ENCODE measurements at places on chromosomes 4 and X.

DNA sequence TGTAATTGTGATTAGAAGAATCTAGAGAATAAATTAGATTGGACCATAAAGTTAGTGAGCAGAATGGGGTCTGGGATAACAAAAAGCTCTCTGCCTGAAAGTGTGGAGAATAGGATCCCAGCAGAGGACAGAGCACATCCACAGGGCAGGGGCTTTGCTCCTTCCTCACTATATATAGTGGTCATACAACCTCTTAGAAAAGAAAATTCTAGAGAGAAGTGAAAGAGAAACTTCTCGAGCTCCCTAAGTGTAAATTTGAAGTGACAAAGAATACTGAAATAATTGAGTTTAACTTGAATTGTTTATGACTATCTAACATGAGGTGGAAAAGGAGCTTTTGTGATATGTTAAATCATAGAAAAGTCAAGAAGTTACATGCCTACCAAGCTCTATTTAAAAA is 14.9 kb downstream of the ADAM29 start:
- no peak for DNase-seq

DNA sequence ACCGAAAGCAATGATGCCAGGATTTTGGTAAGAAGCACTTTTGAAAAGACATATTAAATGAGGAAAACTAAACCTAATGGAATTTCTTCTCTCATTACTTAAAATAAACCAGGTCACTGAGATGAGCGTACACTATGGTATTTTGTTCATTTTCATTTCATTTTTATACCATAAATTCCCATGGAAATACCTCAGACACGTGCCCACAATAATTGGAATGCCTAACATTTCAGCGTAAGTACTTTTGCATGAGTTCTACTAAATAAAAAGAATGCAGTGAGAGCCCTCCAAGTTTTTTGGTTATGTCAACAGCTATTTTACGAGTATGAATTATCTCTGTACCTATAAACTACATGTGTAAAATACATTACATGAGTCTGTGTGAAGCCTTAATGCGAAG is 3.2 kb downstream of the CAMK2D start:
- DNase-seq = no peak

DNA sequence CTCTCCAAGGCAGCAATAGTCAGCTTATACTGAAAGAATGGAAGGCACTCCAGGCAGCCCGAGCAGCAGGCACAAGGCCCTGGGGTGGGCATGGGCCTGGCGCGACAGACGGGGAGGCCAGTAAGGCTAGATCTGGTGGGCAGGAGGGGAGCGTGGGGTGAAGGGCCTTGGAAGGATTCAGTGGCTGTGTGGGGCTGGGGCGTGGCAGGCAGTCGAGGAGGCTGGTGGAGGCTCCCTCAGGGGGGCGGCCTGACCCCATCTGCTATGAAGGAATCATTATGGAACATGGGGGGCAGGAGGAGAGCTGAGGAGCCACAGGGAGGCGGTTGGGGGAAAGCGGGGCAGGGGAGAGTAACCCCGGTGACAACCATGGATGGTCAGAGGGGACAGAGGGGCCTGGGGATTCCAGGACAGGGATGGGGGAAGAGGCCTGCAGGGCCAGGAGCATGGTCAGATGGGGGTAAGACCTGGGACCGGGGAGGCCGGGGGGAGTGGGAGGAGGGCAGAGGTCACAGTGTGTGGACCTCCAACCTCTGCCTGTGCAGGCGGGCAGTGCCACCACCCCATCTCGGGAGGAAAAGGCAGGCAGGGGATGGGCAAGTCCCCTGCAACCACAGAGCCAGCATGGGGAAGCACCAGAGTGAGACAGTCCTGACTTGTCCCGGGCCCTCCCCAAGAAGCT is 70.3 kb downstream of the ACOX3 start:
- no peak for DNase-seq

- no peak for DNase-seq
Observed at GRCh38 chr4:141065872-141066271, 67.4 kb downstream of the RNF150 start.
